ENCODE measurements at places on chromosomes 12 and 14.

- no peak for DNase-seq
Measured at GRCh38 chr12:67472539-67472938, 176.0 kb upstream of the DYRK2 start.

DNA sequence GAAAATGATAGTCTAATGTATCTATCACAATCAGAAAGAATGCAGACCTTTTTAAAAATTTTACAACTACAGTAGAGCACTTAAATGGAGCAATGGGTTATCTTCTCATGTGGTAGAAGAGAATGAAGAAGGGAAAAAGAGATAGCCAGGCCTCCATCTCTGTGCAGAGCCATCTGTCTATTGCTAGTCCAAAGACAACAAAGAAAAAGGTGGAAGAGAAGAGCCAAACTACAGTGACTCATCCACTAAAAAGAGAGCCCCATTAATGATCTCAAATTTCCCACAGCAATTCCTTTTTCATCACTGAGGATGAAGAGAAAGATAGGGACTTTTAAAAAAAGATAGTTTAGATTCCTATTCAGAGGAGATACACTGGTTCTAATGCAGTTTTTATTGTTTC is 232.9 kb downstream of the ATXN7L3B start:
- DNase-seq: no peak

DNA sequence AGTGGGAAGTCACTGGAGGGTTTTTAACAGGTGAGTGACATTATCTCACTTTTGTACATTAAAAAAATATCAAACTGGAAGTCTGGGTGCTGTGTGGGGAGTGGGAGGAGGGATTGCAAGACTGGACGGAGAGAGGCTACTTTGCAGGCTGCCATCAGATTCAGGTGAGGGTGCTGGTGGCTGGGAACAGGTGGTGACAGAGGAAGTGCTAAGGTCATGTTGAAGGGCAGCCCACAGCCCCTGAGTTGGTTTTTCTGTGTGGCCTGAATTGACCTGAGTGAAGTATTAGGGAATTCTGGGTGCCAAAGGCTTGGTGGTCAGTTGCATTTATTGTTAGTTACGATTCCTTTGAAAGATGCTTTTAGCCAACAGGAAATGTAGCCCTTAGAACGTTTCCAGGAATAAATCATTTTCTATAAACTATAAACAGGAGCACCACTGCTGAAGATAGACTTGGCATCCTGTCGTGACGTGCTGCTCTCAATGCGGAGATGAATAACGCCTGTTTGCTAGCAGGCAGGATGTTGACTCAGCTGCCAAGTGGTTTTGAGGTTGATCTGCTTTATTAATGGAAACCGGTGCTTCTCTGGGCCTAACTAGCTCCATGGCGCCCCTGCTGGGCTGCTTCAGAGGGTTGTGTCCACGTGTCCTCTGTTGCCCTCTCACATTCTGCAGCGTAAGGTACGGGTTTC is 707.5 kb upstream of the TMEM132C start:
- peak; percentile 92 for DNase-seq

GRCh38 chr14:85079842-85080730 is 449.9 kb upstream of the FLRT2 start:
- no peak for DNase-seq

- DNase-seq: no peak
Measured at GRCh38 chr12:52151837-52152783, 39.7 kb downstream of the KRT80 start.

GRCh38 chr12:38350342-38351174 is 34.0 kb downstream of the ALG10B start:
- DNase-seq: no peak

- no peak for DNase-seq
Measured at GRCh38 chr12:45637706-45638105, 91.8 kb upstream of the ARID2 start.

DNA sequence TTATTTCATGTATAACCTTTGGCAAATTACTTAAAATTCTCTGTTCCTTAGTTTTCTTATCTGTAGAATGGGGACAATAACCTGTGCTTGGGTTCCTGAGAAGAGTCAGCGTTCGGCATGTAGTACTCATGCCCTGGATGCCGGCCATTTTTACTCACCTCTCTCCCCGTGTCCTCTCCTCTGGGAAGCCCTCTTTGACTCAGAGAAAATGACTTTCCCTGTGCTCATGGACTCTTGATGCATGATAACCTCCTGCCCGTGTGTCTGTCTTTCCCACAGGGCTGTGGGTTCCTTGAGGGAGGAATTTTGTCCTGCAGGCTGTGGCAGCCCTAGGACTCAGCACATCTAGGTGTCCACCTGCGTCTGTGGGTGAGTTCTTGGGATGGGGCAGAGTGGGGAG is 5.8 kb upstream of the C1RL start:
- DNase-seq: no peak

DNA sequence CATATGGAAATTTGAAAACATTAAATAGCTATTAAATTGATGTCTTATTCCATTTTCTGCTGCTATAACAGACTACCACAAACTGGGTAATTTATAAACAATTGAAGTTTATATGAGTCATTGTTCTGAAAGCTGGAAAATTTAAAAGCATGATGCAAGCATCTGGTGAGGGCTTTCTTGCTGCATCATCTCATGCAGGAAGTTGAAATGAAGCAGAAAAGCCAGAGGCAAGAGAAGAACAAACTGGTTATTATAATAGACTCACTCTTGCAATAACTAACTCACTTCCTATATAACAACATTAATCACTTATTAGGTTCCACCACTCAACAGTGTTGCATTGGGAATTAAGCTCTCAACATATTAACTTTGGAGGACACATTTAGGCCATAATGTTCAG is 1277.4 kb downstream of the LRFN5 start:
- no peak for DNase-seq

DNA sequence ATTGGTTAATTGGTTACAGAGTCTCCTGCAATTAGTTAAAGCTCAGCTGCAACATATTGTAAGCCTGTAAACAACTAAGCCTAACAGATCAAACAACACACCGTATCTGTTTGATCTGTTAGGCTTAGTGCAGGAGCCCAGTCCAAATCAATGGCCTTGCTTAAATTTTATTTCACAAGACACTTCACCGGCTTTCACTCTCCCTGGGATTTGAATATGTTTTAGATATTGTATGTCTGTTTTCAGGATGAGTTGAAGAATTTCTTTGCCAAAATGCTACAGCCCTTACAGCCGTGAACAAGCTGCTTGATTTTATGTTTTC is 5.5 kb upstream of the RNASE1 start:
- DNase-seq: no peak

DNA sequence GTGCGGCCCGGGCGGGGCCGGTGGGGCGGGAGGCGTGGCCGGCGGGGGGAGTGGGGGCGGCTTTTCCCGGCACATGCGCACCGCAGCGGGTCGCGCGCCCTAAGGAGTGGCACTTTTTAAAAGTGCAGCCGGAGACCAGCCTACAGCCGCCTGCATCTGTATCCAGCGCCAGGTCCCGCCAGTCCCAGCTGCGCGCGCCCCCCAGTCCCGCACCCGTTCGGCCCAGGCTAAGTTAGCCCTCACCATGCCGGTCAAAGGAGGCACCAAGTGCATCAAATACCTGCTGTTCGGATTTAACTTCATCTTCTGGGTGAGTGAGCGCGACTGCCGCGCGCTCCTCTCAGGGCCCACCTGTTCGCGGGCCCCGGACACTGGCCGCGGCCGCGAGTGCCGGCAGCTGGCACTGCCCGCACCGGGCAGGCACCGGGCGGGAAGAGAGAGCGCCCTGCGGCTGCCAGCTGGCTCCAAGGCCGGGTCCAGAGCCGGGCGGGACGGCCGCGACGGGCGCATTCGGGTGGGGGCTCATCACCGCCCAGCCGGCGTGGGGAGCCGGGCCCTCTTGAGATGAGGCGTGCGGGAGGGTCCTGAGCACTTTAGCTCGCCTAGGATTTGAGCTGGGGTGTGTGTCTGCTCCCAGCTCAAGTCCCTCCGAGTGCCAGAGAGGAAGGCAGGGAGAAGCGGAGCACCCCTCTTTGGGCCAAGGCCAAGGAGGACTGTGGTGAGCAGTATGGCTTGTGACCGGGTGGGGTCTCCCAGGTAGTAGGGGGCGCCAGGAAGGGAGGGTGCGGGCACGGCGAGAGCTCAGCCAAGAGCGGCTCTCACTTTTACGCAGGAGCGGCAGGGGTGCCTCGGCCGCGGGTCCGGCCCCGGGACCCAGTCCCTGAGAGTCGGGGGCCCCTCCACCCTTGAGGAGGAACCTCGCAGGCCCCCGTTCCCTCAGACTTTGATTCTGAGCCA is at the start of gene CD9:
TSS of gene CD9 (plus strand) at position 145 of the 957 bp plus-strand sequence. CDS start at position 245, 100 bp downstream.
- DNase-seq: no peak

GRCh38 chr12:93846936-93847516 is 169.9 kb downstream of the CRADD start:
- no peak for DNase-seq

DNA sequence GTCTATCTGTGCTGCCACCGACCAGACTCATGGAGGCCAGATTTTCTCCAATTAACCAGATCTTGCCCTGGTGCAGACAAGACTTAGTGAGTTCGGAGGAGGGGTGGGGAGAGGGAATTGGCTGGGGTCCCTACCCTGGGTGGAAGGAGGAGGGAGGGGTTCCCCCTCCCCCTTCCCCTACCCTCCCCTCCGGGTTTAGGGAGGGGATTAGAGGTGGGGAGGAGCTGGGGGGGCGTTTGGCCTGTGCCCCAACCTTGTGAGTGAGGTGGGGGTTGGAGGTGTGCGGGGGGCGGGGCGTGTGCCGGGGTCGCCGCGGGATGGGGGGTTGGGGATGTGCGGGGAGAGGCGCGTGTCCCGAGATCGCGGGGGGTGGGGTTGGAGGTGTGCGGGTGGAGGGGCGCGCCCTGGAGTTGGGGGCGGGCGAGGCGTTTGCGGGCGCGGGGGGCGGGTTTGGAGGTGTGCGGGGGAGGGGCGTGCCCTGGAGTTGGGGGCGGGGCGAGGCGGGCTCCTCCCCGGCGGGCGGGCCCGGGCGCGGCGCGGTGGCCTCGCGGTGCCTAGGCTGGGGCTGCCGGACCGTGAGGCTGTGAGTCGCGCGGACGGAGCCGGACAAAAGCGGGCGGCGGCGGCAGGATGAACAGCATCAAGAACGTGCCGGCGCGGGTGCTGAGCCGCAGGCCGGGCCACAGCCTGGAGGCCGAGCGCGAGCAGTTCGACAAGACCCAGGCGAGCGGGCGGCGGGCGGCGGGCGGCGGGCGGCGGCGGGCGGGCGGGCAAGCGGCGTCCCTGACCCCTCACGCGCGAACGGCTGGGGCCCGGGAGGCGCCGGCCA is at the start of gene HIP1R:
TSS of gene HIP1R (plus strand) at position 537 of the 829 bp plus-strand sequence. CDS start at position 631, 94 bp downstream.
- DNase-seq: no peak

GRCh38 chr12:19095756-19096480 is 33.6 kb upstream of the PLEKHA5 start:
- DNase-seq: no peak

DNA sequence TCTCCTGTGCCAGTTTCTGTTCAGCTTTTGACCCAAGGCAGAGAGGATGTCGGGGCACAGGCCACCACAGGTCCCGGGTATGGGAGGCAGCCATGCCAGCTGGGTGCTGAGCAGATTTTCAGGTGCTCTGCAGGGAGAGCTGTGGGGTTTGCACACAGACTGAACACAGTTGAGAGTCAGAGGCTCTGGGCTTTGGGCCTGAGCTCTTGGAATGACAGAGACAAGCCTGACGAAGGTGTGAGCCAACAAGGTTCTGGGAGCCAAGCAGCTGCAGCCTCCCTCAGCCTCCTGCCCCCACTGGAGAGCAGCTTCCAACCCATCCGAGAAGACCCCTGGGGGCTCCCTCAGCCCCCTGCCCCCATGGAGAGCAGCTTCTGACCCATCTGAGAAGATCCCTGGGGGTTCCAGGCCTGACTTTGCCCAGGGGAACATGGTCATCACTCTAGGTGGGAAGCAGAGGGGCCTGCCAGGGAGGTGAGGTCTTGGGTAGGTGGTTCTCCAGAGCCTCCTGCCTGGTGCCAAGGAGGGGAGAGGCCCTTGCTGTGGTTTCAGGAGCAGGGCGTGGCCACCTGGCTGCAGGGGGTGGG is 13.8 kb downstream of the FBRSL1 start:
- DNase-seq: no peak

Measured in GM04503 (cell line).